GM18507 (cell line): ENCODE measurements at places on chromosomes 5 and 9.

GRCh38 chr5:132223861-132224260 is 3.8 kb downstream of the P4HA2 start:
- DNase-seq, result no peak

DNA sequence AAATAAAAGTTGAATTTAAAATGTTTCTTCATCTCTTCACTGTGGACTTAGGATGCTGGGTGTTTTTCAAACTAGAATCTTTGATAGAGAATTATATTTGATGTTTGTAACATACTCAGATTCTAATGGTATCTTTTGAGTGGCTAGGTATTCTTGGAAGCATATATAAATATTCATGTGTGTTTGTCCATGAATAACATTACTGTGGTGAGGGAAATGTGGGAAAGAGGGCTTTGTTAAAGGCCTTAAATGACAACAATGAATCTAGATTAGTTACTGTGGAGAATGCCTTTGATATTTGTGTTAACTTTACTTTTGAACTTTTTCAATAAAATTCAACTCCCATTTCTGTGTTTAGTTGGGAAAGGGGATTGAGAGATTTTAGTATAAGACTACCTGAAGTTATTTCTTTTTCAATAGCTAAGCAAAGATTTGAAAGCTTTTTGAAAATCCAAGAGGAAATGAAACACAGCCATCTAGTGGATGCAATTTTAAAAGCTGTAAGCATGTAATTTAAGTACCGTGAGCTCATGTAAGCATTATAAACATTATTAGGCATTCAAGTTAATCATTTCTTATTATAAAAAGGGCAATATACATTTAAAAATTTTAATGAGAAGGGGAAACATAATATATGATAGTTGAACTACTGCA is 69.6 kb downstream of the CCDC171 start:
- DNase-seq, result no peak

GRCh38 chr9:23824830-23825591 is 1.0 kb downstream of the ELAVL2 start:
- no peak for DNase-seq

DNA sequence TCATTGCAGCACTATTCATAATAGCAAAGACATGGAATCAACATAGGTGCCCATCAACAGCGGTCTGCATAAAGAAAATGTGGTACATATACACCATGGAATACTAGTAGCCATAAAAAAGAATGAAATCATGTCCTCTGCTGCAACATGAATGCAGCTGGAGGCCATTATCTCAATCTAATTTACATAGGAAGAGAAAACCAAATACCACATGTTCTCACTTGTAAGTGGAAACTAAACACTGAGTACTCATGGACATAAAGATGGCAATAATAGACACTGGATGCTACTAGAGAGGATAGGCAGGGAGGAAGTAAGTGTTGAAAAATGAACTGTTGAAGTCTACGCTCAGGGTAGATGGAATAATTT is 203.9 kb upstream of the CDH9 start:
- DNase-seq, result no peak

DNA sequence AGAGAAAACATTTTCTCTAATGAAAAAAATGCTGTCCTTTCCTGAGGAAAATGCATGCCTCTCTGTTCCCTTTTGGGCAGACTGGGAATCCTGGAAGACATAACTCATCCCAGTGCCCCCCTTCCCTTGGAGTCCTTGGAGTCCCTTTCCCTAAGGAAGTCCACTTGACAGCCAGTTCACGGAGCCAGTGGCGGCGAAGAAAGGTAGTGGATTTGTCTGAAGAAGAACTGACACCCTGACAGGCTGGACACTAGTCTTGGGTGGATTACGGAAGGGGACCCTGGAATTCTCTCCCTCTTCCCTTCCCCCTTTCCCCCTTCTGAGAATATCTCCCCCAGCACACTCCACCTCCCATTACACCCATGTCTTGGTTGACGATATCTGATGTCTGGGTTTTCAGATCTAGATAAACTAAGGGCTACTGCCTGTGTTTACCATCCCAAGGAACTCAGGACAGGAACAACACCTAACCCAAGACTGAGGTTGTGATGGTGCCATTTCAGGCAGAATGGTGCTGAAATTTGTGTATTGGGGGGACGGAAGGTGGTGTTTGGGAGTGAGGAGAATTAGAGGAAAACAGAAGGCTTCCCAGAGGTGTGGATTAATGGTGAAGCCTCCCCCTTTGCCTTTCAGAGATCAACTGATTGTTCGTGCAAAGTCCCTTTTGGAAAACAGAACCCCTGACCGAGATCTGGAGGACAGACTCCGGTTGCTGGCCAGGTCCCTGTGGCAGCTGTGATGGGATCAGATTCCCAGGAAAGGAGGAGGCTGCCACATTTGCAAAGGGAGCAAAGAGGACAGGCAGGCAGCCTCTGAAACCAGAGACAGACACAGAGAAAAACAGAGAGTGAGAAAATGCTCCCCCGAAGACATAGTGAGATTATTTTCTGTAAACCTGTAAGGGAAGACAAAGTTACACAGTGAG is 704 bp downstream of the SPARC start:
- DNase-seq, result no peak

DNA sequence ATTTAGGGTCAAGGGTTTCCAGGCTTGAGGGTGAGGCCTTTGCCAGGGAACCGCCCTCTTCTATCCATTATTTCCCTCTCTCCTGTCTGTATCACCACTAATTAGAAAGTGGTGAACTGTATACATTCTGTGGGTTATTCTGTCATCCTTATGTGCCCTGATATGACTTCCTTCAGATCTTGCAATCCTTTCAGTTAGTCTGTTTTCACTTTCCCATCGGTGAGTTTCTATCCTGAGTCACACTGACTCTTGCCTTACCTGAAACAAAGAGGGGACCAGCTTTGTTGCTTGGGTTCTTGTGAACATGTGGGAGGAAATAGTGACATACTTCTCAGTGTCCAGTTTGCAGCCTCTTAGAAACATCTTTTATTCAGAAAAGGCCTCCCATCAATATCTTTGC is 205.4 kb upstream of the GHR start:
- no peak for DNase-seq

- DNase-seq, result no peak
Measured at GRCh38 chr5:141529873-141530272, 41.0 kb downstream of the PCDHGC5 start.
